Renal cortical epithelial cell (primary cell): ENCODE measurements at places on chromosomes 1 and 21. TPM values are rescaled to one million over a fixed set of nuclear protein-coding genes. Genes with fewer than 3 reads are reported as not detected.

LHX8 gene
- total RNA-seq = not detected in 2 replicates

DNA sequence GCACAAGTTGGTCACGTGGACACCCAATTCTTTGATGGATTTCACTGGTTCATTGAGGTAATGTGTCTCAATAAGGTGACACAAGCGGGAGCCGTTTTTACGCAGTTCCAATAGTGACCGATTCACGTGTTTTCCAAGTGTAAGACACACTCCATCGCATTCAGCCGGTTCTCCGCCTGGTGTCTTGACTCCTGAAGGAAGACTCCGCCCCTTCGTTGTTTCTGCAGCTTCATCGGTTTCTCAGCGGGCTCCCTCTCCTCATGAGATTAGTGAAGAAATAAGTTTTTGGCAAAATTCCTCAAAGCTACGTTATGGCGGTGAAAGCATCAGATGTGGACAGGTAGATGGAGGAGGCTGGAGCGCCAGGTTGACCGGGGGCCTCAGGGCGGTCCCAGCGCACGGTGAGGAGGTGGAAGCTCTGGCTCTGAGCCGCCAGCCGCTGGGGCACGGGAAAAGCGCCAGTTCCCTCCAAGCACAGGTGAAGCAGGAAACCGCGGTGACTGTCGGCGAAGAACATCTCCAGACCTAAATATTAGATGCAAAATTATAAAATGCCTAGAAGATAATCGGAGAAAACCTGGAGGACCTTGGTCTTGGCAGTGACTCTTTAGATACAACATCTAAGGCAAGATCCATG lies 21.0 kb downstream of the CD2 start:
- no peak for DNase-seq

- peak; percentile 63 for DNase-seq
Measured at GRCh38 chr1:206886831-206887230, 10.4 kb upstream of the IL24 start.

DNA sequence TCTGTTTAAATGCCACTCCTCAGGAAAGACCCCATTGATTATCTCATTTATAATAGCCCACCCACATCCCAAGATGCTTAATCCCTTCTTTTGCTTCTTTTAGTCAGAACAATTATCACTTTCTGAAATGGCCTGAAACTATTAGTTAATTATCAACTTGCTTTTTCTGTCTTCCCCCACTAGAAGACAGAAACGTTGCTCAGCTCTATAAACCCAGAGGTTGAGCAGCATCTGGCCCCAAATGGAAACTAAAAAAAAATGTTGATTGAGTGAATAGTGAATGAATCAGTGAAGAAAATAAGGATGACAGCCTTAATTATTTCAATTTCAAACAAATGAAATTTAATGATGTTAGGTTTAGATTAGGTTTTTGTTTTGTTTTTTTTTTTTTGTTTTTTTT lies 38.2 kb upstream of the PIGC start:
- DNase-seq = peak; percentile 40

DNA sequence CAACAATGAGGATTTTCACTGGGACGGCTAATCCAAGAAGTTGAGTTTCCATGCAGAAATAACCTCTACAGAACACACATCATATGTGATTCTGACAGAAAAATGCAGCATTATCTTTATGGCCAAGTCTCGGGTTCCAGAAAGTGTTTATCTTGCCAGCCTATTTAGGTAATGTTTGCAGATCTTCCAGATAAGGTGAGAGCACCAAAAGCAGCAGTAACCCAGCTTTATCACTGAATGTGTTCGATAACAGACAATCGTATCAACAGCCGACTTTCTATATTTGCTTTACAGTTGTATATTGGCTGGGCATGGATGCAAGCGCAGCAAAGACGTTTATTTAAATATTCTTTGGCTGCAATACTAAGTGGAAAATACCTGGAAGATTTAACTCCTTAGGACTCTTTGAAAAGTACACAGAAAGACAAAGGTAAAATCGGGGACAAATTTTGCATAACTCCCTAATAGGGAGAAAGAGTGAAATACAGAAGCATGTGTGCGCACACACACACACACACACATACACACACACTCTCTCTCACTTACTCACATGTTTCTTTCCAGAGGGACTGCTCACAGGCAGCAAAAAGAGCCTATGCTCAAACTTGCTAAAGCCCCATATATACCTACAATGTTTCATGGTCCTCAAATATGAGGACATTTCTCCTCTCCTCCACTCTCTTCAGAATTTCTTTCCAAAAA lies 3.0 kb upstream of the CTSK start:
- DNase-seq = no peak
